ENCODE measurements at places on chromosomes 7 and 10.

DNA sequence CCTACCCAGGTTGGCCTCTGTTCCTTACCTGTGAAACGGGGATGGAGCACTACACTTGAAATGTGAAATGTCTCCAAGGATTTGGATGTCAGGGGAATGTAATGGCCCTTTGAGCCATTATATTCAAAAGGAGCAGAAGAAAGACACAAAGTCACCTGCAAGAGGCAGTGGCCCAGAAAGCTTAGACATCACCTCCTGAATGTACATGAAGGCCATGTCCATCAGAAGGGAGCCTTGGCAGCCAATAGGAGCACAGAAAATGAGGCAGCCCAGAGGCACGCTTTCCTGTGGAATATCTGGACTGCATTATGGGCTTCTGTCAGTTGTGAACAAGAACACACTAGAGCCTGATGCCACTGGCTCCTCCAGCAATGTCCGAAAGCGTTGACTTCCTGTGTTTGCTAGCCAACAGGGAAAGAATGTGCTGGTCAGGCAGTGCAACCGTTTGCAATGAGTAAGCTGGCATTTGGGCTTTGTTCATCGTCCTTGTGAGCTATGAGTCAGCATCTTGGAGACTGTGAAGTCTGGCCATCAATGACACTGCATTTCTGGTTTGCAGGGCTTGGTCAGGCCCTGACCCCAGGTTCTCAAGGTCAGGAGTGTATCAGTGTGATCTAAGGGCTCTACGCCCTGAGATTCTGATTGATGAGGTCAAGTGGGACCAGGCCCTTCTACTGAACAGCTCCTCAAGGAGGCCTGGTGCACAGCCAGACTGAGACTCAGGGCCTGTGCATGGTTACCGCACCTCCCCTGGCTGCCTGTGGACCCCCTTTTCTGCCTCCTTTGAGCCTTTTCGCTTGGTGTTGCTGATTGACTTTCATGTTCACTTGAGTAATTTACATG is 222.4 kb downstream of the RPS24 start:
- DNase-seq: peak; percentile 96

- peak; percentile 5 for DNase-seq
Measured at GRCh38 chr10:2992401-2993198, 74.7 kb upstream of the PFKP start.

- DNase-seq: no peak
Measured at GRCh38 chr7:99525713-99526440, 21.4 kb downstream of the ZKSCAN5 start.

GRCh38 chr10:97169063-97169462 is 16.7 kb downstream of the SLIT1 start:
- no peak for DNase-seq

GRCh38 chr10:119250641-119251314 is 43.4 kb downstream of the GRK5 start:
- DNase-seq: peak; percentile 92

DNA sequence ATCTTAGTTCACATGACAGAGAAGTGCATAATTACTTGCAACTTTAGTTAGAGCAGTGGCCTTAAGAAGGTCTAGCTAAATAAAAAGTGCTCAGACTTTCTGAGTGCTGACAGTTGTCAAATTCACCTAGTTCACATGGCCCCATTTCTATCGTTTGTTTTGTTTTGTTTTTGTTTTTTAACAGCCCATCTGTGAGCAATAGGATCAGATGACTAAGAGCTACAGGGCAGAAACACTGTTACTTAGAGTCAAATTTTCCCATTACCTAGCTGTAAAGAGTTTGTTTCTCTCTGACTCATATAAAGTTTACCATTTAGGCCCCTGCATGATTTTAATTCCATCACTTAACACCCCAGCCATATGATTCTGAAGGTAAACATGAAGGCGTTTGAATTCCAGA is 18.8 kb downstream of the CAV1 start:
- DNase-seq: peak; percentile 65

DNA sequence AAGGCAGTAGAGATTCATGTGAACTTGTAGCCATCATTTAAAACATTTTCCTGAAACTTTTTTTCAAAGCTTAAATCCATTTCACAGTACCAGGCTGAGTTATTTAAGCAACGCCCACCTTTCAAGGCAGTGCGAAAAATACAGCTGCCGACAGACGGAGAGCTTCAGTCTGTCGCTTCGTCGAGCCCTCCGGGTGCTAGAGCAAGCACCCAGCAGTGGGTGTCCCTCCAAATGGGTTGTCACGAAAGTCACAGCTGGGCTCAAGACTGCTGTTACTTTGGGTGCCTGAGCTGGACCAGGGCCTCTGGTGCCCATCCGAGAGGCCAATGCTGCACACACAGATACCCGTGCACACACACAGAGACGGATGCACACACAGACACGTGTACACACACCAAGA is 135.6 kb downstream of the TCERG1L start:
- no peak for DNase-seq

GRCh38 chr7:116180302-116180701 is 30.0 kb upstream of the TES start:
- DNase-seq: peak; percentile 85

DNA sequence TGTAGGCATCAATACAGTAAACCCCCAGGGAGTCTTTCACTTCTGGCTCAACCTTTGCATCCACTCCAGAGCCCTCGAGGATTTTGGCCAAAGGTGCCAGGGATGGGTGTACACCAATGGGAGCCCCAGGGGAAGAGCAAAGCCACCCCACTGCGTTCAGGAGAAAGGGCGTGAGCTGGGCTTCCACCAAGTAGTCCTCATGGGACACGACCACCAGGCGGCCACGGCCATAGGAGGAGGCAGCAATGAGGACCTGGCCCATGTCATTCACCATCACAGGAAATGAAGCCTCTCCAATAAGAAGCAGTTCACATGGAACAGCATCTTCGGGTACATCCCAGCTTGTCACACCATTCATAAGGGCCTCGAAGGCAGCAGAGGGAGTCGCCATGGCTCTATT is 25.8 kb downstream of the TCAF1 start:
- DNase-seq: no peak

GRCh38 chr10:50362547-50363125 is 111.3 kb upstream of the ASAH2 start:
- DNase-seq: no peak

DNA sequence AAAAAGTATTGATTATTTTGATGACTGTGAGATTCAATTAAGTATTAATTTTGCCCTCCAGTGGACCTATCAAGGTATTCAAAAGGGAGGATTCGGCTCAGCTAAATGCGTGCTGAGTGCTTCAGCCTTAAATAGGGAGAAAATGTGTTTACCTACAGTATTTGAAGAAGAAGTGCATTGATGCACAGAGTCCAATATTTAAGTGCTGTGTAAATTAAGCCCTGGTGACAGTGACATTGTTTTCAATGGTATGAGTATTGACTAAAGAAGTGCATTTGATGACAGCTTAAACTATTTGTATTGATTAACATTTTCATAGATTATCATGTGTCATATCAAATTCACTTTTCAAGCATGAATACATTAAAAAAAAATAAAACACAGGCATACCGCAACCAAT is 106.6 kb downstream of the POU6F2 start:
- no peak for DNase-seq

Data from adipocyte (in vitro differentiated cells).